ENCODE measurements at places on chromosomes 11 and 22.

GRCh38 chr11:128690665-128691101, 3.2 kb upstream of the FLI1 start:
- peak; percentile 11 for DNase-seq

- DNase-seq: no peak
Measured at GRCh38 chr22:28967163-28967665, 83.8 kb downstream of the ZNRF3 start.

GRCh38 chr11:104781719-104782376, 116.4 kb downstream of the CASP12 start:
- peak; percentile 46 for DNase-seq

- no peak for DNase-seq
Measured at GRCh38 chr22:17794726-17795542, 20.7 kb upstream of the BID start.

GRCh38 chr22:23431337-23432072, 148.6 kb downstream of the IGLL1 start:
- no peak for DNase-seq

GRCh38 chr22:48084041-48084728, 1321.7 kb downstream of the TBC1D22A start:
- no peak for DNase-seq

DNA sequence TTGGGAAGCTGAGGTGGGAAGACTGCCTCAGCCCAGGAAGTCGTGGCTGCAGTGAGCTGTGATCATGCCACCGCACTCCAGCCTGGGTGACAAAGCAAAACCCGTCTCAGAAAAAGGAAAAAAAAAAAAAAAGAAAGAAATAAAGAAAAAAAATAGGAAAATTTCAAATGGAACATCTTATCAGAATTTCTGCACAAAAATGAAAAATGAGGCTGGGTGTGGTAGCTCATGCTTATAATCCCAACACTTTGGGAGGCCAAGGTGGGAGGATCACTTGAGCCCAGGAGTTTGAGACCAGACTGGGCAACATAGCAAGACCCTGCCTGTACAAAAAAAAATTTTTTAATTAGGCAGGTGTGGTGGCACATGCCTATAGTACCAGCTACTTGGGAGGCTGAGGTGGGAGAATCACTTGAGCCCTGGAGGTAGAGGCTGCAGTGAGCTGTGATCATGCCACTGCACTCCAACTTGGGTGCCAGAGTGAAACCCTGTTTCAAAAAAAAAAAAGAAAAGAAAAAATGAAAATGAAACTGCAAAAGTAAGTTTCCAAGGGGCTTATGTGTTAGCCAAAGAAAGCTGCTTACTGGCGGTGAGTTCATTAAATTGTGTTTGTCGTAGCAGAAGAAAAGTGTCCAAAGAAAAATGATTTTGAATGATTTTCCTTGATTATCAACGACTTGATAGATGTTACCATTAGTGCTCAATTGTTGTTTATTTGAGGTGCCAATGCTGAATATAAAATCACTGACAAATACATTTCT, 7.5 kb upstream of the CRKL start:
- no peak for DNase-seq

All from GM23338 (cell line).